ENCODE measurements at places on chromosomes 12 and 14.

- DNase-seq: no peak
These were observed 2.3 kb upstream of the C14orf39 start for GRCh38 chr14:60488175-60488574.

GRCh38 chr14:84797326-84797725 lies 732.6 kb upstream of the FLRT2 start:
- no peak for DNase-seq

- DNase-seq: no peak
These were observed 18.4 kb upstream of the SRGAP1 start for GRCh38 chr12:63826006-63826585.

GRCh38 chr12:25767606-25768005 lies 190.9 kb upstream of the RASSF8 start:
- DNase-seq: no peak

DNA sequence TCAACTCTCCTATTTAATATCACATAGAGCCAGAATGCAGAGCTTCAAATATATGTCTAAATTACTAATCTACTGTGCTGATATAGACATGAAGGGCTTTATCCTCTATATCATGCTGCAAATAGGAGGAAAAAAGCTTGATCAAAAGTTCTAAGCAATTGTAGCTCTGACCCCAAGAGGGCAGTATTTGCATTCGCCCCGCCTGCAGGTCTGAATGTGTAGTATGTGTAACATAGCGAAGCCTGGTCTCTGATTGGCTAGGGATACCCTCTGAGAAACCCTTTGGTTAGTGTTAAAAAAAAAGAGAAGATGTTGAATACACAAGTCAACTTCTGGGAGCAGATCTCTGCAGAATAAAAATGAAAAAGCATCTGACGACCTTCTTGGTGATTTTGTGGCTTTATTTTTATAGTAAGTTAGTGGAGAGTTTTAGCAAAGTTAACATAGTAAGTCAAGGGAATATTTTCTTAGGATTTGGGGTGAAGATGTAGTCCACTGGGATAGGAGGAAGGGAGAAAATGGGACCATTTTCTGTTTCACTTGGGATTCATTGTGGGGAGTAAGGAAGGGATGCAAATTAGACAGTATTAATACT lies 151.6 kb upstream of the OR4E1 start:
- peak; percentile 47 for DNase-seq

DNA sequence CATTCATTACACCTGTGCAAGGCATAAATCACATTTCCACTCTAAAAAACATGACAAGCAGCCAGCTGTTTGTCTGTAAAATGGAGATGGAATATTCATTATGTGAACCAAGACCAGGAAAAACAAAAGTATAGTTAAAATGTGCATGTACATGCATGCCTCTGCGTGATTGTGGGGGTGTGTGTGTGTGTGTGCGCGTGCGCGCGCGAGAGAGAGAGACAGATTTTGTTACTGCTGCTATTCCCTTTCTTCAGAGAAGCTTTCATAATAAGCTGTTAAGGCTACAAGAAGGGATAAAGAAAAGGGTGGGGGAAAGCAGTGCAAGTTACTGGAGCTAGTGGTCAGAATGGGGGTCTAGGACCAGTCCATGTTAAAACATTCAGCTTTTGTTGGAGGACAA lies 430.3 kb downstream of the NAV3 start:
- DNase-seq: no peak

DNA sequence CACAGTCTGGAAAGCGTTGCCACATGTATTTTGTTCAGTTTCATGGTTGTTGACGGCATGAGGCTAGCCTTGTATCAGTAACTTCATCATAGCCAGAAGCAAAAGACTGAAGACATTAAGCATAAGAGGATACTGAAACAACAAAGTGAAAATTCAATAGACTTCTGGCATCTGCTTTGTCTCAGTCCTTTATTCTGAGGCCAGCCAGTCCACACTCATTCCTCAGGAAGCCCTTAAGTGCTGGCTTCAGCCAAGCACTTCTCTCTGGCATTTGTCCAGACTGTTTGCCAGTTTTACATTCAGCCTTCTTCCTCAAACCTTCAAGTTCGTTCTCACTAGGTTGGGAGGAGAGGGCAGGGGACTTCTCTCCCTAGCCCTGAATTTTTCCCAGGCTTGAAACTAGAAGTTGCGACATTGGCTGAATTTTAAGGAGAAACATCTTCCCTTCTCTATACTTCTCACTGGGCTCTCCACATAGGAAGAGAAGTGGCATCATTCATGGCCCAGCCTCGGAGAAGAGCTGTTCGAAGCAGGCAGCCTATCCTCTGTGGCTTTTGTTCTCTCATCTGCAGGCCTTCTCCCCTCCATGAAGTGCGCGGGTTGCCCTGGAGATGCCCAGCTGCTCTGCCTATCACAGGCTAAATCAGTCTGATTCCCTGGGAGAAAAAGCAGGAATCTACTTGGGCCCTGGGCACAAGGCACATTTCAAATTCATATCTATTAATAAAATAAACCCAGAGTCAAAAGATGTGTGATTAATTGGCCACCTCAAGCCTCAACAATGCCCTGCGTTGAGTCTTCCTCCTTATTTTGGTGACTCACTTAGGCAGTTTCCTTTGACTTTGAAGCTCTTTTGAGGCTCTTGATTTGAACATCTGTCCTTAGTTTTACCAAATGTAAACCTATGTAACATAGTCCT lies 130.9 kb upstream of the PLEKHA5 start:
- no peak for DNase-seq

DNA sequence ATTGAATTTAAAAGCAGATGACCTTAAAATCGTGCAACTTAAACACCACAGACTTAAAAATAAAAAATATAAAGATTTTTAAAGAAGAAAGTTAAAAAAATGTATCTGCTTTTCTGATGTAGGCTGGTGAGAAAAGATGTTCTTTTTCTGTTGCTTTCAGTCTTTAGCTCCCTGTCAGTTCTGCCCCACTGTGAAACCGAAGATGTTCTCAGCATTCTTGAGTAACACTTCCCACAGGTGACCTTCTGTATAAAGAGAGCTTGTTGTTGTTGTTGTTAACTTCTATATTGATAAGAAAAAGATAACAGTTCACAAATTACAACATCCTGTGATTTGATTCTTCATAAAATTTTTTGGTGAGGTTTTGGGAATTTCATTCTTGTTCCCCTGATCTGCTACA lies 377.9 kb upstream of the RGS6 start:
- DNase-seq: no peak

DNA sequence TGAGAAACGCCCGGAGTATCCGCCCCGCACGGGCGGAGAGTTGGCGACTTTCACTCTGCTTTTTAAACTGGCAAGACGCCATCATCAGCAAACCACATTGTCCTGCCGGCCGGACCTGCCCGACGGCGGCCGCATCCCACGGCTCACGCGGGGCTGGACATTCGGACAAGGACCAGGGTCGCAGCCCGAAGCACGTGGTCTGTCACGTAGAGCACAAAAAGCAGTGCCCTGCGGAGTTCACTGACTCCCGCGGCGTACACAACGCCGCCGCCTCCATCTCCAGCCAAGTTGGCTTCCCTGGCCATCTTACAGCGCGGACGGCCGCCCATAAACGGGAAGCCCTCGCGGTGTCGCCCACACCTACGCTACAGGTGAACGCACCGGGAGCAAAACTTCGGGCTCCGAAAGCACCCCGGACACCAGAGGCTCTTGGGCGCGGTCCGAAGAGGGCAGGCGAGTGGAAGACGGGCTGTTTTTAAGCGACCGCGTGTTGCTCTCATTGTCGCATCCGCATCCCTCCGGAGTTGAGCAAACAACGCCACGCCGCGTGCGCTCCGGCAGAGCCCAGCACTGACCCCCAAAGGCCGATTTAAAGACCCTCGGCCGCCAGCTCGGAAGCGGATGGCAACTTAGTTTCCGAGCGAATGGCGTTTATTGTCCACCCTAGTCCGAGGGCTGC lies 966 bp downstream of the SINHCAF start:
- DNase-seq: peak; percentile 57

- DNase-seq: no peak
These were observed 358.4 kb downstream of the DPF3 start for GRCh38 chr14:72535485-72535884.

- no peak for DNase-seq
These were observed 25.2 kb downstream of the PRDM4 start for GRCh38 chr12:107735763-107736162.

DNA sequence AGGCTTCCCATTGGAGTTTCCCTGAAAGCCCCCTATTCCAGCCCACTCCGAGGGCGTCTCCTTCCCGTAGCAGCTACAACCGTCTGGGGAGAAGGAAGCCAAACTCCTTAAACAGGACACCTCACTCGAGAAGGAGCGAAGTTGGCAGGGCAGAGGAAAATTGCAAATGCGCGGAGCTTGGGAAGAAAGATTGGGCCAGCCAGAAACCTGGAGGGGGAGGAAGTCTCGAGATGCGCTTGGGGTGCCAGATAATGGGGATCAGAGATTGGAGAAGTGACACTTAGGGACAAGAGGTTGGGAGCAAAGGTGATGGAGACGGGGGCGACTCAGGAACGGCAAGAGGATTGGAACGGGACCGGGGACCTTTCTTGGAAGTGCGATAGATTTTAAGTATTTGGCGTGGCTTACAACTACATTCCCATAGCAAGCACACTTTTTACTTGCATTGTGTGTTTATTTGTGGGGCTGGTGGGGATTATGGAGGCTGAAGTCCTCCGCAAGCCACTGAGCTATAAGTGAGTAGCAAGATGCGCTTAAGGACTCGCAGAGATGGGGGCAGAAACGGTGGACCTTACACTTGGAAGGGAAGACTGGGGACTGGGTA lies 926 bp downstream of the HRK start:
- no peak for DNase-seq

GRCh38 chr12:23204933-23205778 lies 580.2 kb downstream of the ETNK1 start:
- no peak for DNase-seq

DNA sequence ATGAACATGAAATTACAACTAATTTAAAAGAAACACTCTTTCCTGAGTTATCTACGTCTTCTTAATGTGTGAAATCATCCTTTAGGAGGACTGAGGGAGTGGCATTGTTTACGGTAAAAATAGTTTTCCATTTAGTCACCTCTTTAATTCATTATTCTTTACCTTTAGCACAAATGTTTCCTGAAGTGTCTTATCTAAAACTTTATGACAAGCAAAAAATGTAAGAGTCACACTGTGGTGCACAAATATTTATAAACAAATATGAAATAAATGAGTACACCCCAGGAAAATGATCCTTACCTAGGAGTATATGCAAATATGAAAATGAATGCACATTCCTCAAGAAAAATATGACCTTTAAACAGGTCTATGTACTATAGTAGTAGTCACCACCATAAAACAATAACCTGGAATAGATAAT lies 104.6 kb downstream of the PTPRR start:
- no peak for DNase-seq

GRCh38 chr14:62097824-62098223 lies 335.6 kb downstream of the SNAPC1 start:
- no peak for DNase-seq

GRCh38 chr14:50762931-50763300 lies 68.0 kb downstream of the NIN start:
- DNase-seq: no peak

GRCh38 chr12:64034901-64035576 lies 187.1 kb downstream of the KICS2 start:
- no peak for DNase-seq
